Fibroblast of skin of right biceps (primary cell): ENCODE measurements at places on chromosomes 5 and 9.

DNA sequence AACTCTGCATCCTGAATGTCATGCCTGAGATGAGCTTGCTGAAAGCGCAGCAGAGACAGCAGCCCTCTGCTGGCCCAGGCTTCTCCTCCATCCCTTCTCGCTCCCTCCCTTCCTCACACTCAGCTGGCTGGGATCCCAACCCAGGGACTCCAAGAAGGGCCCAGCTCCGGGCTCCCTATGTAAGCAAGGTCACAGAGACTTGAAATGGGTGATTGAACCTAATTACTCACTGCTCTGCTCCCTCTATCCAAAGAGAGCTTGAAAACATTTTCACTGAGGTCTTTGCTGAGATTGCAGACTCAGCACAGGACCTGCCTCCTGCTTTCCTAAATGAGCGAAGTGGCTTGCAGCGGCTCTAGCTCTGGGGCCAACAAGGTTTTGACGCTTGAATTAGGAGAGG, 42.8 kb downstream of the RAPGEF1 start:
- peak; percentile 27 for DNase-seq

DNA sequence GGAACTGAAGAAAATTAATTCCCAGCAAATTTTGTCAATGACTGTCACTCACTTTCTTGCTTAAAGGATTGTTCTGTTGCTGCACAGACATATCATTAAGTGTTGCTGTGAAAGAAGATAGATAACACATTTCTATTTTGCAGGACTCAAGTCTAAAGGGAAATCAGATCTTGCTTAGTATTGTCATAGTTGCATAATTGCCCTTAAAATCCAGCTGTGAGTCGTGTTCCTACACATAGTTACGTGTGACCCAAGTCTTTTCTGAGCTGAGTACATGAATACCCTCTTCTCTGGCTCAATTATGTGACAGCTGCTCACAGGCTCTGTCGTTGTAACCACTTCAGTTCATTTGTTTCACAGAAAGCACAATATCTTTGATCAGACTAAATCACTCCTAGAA, 390.8 kb downstream of the DTWD2 start:
- no peak for DNase-seq

- DNase-seq = peak; percentile 28
Observed at GRCh38 chr5:102718819-102719218, 36.3 kb upstream of the PAM start.

GRCh38 chr5:50415912-50416311, 25.2 kb downstream of the EMB start:
- DNase-seq = no peak

DNA sequence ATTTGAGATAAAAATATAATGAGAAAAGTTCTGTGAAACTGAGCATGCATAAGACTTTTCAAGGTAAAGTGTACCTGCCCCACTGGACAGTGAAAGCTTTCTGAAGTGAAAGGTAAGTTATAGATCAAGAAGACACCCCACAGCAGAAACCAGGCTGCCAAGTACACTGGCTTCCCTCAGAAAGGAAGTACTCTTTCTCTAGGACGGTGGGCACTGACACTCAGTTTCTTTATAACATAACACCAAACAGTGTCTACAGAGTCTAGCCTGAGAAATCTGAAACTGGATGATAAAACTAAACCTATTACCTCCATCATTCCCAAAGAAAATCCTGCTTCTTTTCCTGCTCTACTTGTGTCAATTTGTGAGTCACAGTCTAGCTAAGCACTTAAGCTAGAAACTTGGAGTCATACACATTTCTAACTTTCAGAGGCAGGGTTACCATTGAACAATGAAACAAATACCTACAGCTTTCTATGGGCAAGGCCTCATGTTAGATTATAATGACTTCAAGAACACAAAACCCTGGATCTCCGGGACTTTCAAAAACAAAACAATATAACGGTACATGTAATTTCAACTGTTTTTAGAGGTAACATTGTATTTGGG, 136.7 kb downstream of the CPLANE1 start:
- DNase-seq = no peak

GRCh38 chr9:38621434-38622287, 1.3 kb upstream of the ANKRD18A start:
- no peak for DNase-seq

DNA sequence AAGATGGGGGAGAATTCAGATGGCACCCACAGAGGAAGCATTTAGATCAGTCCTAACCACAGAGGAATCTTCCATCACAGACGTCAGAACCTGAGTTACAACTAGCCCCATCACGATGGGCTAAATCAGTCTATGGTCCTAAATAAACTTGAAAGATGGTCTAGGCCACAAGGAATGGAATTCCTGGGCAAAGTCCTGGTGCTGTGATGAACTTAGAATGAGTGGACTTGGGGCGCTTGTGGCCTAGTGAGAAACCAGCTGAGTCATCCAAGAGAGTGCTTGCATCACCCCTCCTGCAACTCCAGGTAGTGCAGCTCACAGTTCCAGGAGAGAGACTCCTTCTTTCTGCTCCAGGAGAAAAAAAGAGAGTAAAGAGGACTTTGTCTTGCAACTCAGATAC, 722.9 kb upstream of the RGMB start:
- peak; percentile 63 for DNase-seq

DNA sequence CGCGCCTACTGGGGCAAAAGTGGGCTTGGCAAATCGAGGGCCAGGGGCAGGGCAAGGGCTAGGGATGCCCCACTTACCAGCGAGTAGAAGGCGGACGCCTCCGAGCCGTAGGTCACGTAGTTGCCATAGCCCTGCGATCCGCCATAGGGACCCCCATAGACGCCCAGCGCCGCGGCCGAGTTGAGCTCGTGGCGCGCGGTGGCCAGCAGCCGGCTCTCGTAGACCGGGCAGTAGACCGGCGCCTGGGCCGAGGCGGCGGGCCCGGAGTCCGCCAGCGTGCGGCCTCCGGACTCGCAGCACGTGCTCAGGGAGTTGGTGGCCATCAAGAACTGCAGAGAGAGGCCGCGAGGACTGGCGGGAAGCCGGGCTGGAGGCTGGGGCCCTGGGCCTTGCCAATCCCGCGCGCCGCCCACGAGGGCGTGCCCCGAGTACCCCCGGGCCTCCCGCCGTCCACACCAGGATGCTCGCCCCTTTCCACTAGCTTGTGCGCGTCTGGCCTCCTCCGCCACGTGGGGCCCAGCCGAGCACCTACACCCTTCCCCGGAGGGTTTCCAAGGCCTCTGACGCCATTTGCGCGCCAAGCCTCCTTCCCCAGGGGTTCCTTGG, 891 bp downstream of the IRX4 start:
- DNase-seq = no peak

GRCh38 chr9:111149018-111149759, 110.9 kb upstream of the LPAR1 start:
- DNase-seq = no peak

- DNase-seq = no peak
Observed at GRCh38 chr5:121757753-121758152, 93.9 kb upstream of the FTMT start.

DNA sequence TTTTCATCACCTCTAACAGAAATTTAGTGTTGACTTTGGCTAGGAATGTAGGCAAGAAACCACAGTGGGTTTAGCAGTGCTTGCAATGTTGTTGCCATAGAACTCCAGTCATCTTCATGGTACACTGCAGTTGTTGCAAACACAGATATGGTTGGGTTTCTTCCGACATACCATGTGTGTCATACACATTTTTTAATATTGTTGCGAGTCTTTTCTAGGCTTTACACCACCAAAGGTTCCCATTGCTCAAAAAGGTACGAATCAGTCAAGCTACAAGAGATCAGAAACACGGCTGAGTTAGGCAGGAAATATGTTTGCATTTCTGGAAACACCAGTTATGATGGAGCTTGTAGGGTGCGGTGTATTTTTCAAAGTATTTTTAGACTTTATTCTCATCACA, 172.4 kb downstream of the SYK start:
- peak; percentile 81 for DNase-seq

- DNase-seq = peak; percentile 68
Observed at GRCh38 chr9:131610231-131610761, 65.0 kb downstream of the PRRT1B start.

- DNase-seq = no peak
Observed at GRCh38 chr5:140734354-140734753, 34.1 kb downstream of the ZMAT2 start.

DNA sequence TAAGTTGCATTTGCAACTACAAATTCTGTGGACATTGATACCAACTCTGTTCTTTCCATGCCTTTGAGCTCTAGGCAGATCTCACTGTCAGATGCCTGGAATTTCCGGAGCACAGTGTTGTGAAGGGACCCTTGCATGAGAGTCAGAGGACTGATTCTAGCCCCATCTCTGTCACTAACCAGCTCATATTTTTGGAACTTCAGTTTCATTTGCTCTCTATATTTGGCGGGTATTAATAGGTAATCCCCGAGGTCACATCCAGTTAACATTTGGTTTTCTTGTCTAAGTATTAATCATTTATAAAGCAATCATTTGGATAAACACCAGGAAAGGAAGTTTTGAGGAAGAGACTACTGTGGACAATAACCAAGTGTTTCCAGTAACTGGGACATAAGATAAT, 115.7 kb downstream of the MAN2A1 start:
- DNase-seq = peak; percentile 12

GRCh38 chr9:88533951-88534455, 975 bp upstream of the NXNL2 start:
- DNase-seq = peak; percentile 62

DNA sequence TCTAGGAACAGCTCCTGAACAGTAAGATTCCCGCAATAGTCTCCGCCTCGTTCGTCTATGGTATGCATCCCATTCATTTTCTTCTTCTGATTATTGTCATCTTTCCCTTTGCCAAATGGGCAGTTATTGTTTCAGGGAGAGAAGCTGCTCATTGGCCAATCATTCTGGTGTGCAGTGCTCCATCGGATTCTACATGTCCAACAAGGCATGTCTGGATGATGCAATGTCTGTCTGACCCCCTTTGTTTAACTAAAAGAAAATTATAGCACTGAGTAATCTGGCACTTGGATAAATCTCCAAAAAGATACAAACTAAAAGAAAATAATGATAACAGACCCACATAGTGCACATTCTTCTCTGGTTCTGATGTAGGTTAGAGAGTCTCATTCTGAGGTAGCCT, 515.6 kb upstream of the DMAC1 start:
- peak; percentile 38 for DNase-seq

DNA sequence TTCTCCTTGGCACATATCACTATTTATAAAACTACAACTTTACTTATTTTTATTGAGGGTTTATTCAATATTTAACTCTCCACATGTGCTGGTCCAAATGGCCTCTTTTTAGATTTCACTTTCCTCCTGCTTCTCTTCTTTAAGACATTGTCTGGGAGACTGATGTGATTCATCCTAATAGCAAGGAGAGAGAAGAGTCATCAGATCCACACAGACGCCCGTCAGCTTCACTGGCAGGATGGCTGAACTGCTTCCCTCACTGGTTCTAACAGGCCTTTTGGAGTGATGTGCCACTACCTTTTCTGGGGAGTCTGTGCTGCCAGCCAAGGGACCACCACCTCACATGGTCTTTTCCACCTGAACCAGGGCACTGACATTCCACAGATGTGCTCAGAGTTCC, 16.5 kb upstream of the ROR2 start:
- peak; percentile 61 for DNase-seq

DNA sequence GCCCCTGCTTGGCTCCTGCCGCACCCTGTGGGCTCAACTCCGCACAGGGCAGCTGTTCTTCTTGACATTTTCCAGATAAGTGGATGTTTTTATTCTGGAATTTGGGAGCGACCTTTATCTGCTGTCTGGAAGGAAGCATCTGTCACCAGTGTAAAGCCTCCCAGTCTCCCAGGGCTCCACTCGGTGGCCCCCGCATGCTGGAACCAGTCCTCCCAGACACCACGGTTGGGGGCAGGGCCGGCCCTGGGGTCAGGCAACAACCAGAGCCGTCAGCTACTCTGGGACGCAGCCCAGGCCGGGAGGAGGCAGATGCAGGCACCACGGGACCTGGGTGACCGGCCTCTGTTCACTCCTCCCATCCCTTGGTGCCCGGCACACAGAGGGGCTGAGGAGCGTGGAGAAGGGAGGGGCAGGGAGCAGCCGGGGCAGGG, 92.8 kb upstream of the ADAMTS2 start:
- no peak for DNase-seq

DNA sequence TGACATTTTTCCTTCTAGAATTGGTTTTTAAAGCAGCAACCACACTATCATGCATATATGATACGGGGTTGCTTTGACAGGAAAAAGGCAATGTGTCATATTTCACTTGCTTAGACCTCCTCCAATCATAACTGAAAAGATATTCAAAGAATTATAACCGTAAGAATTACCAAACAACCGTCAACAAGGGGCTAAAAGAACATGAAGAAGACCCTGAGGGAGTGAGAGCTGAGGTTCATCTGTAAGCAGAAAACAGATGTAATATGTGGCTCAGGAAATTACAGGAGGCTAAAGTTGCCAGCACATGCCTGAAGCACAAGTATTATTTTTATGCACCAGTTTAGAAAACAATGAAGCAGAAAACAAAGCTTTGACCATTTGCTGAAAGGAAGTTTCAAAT, 78.9 kb downstream of the APBA1 start:
- no peak for DNase-seq

- no peak for DNase-seq
Observed at GRCh38 chr9:127188396-127188795, 66.0 kb upstream of the ANGPTL2 start.

GRCh38 chr5:60961685-60962084, 16.7 kb downstream of the NDUFAF2 start:
- DNase-seq = peak; percentile 62

- DNase-seq = peak; percentile 59
Observed at GRCh38 chr5:154312576-154312975, 122.0 kb downstream of the GALNT10 start.

DNA sequence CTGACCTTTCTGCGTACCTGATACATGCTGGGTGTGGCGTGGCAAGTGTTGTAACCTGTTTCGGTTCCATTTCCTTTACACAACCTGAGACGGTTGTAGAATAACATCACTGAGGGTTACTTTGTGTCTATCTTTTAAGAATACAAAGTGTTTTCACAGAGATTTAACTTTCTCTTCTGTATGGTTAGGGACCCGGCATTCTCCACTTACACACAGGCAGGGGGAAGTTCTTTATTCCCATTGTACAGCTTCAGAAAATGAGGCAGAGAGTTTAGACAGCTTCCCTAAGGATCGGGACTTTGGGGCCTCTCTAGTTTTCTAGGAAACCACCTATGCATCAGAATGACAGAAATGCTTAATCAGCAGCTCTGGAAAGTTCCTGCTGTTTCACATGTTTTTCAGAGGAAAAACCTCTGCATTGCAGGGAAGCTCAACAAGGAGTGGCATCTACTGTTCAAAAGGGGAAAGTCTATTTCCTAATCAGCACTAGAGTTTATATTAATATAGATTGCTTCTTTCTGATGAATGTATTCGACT, 41.3 kb downstream of the CAST start:
- peak; percentile 11 for DNase-seq

- DNase-seq = peak; percentile 85
Observed at GRCh38 chr5:176716320-176716719, 69.0 kb downstream of the TSPAN17 start.

- no peak for DNase-seq
Observed at GRCh38 chr9:27453860-27454553, 70.1 kb upstream of the IFNK start.

- DNase-seq = peak; percentile 48
Observed at GRCh38 chr9:100602342-100602801, 24.5 kb downstream of the CAVIN4 start.

GRCh38 chr9:109507421-109507838, 9.3 kb upstream of the PTPN3 start:
- DNase-seq = peak; percentile 43

- peak; percentile 62 for DNase-seq
Observed at GRCh38 chr5:72314571-72315172, 5.4 kb downstream of the MRPS27 start.
